Skin of body (tissue), 3 donors: ENCODE measurements at places on chromosomes 1 and 21. TPM values are rescaled to one million over a fixed set of nuclear protein-coding genes. Genes with fewer than 3 reads are reported as not detected.

- no peak for DNase-seq
Observed at GRCh38 chr1:52179073-52179472, 37.2 kb downstream of the ZFYVE9 start.

Gene LRRC8C
- 9.7 TPM for total RNA-seq

- DNase-seq: no peak
Observed at GRCh38 chr1:61204528-61204927, 122.2 kb downstream of the NFIA start.

GRCh38 chr1:200035956-200036618, 8.6 kb downstream of the NR5A2 start:
- DNase-seq: no peak

DNA sequence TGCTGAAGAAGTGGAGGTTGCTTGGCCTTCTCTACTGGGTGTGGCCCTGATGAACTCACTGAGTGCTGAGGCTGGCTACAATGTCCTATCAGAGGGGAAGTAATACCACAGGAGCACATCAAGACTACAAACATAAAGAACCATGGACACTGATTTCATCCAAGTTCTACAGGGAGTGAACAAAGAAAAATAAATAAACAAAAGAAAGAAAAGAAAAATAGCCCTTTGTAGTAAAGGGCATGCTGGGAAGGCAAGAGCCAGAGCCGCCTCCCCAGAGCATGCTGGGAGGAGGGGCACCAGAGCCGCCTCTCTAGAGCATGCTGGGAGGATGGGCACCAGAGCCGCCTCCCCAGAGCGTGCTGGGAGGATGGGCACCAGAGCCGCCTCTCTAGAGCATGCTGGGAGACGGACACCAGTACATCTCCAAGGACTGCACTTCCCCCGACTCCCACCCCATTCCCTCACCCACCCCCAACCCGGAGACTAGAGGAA, 65.9 kb downstream of the LAMC2 start:
- no peak for DNase-seq

GRCh38 chr1:111512132-111512889, 8.9 kb upstream of the ADORA3 start:
- DNase-seq: no peak

Gene PLA2G2D
- total RNA-seq: not detected

GRCh38 chr1:172704420-172705210, 45.7 kb downstream of the FASLG start:
- DNase-seq: no peak

Gene GPA33
- total RNA-seq: 0.10 TPM

DNA sequence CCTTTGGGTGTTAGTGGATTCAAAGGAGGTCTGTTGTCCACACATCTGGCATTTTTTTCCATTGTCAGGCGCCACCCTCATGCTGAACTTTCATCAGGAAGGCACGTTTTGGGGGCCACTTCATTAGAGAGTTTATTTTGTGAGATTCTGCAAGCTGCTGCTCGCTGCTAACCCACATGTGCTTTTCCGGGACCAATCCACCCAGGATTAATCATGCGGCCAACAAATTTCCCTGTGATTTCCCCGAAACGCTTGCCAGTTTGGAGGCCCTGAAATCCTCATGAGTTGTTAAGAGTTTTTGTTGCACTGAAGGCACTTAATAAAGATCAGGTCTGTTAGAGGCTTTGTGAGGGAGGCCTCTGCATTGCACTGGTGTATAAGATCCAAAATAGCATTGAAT, 2.4 kb downstream of the PDPN start:
- peak; percentile 13 for DNase-seq

Gene CAMSAP2
- 36.9 TPM for total RNA-seq

Gene PLCH2
- 15.3 TPM for total RNA-seq

Gene ASTN1
- 2.4 TPM for total RNA-seq

Gene WNT3A
- total RNA-seq: 0.39 TPM

DNA sequence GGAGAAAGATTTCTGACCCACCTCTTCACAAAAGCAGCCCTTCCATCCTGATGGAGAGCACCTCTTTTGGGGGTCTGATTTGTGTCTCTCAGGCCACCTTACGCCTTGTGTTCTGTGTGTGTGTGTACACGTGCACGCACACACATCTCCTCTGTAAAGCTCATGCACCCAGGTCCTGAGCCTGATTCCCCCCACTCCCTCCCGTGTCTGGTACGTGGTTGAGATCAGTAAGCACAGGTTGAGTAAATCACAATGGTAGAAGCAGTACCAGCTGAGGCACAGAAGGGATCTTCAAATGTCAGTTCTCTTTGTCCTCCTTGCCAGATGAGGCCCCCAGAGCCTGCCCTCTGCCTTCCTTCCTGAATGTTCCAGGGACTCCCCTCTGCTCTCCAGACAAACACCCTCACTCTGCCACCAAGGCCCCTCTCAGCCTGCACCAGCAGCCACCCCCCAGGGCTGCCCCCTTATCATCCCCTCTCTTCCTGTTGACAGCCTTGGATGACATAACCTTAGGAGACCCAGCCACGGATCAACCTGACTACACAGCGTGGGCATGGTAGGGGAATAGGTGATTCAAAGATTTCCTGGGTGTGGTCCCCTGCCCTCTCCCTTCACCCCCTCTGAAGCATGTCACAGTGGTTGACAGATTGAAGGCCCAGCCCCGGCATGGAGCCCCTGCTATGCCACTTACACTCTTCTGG, 112.8 kb downstream of the HIVEP3 start:
- DNase-seq: no peak

DNA sequence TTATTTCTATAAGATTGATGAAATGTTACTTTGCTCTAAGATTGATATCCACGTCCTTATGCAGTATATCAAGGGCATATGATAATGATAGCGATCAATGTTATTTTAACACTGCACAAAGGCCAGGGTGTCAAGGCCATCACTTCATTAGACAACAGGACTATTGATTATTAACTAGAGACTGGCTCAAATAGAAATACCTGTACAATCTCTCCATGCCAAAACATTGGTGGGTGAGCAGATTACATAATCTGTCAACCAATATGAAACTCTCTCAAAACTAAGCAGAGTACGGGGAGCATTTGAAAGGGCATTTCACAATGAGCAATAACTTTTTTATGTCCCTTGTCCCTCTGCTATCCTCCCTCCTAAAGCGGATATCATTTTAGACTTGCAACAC, 566.5 kb upstream of the PKN2 start:
- DNase-seq: no peak

DNA sequence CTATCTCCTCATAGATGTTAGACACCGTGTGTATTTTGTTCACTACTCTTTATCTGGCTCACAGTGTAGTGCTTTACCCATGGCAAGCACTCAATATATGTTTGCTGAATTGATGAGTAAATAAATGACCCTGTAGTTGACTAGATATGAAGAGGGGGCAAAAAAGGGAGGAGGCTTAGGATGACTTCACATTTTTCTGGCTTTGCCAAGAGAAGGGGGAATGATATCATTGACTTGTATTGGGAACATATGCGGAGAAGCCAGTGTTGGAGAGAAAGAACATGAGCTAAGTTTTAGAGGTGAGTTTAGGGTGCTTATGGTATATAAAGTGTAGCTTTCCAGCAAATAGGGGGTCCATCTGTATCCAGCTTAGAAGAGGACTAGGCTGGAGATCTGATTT, 145.5 kb downstream of the TENT5C start:
- peak; percentile 53 for DNase-seq

GRCh38 chr1:3373175-3373574, 81.3 kb upstream of the ARHGEF16 start:
- DNase-seq: no peak

DNA sequence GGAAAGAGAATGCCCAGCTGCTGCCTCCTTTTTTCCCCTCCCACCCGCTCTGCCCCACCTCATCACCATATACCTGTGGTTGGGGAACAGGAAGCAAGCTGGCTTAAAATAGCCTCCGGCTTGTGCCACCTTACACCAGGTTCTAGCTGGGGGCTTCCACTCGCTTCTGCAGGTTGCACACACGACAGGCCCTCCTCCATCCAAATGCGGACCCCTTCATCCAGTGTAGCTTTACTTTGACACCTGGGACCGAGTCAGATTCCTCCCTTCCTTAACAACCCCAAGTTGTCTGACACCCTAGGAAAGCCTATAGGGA, 14.6 kb downstream of the BLACAT1 start:
- no peak for DNase-seq

Gene OR2L3
- not detected for total RNA-seq

DNA sequence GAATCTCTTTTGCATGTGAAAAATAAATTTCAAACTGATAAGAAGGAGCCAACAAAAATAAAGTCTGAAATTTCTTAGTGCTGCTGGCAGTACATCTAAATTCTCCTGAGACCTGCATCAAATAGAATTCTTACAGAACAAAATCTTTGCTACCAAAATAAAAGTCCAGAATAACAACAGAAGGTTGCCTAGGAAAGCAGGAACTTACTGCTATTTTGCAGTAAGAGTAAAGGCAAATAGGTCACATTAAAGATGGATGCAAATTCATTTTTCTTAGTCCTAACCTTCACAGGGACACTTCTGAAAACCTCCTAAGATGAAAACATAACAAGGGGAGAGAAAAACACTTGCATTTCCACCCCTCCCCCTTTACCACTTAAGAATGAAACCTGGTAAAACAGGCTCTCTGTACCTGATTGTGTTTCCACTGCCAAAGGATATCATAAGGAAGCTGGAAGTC, 59.0 kb downstream of the RUSC1 start:
- DNase-seq: peak; percentile 74

Gene HFM1
- 2.4 TPM for total RNA-seq

Gene LRRC42
- 22.9 TPM for total RNA-seq

DNA sequence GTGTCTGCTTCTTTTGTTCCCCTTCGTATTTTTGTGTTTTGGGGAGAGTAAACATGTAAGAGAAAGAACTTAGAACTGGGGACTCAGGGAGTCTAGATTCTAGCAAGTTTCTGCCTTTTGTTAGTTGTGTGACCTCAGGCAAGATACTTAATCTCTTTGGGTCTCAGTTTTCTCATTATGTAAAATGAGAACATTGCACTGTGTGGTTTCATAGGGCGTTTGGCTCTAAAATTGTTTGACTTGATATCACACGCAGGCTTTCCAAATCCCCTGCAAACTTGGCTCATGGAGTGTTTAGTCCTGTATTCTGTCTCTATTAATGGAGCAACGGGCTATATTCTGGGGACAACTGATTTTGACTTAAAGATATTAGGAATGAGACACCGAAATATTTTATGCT, 57.7 kb downstream of the NTNG1 start:
- DNase-seq: no peak

Gene NR0B2
- total RNA-seq: not detected
